ENCODE measurements at places on chromosomes 5 and 9.

- DNase-seq = no peak
These were observed 160.5 kb downstream of the UNC13B start for GRCh38 chr9:35322075-35322885.

- no peak for DNase-seq
These were observed 48.4 kb downstream of the C9orf50 start for GRCh38 chr9:129572517-129572916.

DNA sequence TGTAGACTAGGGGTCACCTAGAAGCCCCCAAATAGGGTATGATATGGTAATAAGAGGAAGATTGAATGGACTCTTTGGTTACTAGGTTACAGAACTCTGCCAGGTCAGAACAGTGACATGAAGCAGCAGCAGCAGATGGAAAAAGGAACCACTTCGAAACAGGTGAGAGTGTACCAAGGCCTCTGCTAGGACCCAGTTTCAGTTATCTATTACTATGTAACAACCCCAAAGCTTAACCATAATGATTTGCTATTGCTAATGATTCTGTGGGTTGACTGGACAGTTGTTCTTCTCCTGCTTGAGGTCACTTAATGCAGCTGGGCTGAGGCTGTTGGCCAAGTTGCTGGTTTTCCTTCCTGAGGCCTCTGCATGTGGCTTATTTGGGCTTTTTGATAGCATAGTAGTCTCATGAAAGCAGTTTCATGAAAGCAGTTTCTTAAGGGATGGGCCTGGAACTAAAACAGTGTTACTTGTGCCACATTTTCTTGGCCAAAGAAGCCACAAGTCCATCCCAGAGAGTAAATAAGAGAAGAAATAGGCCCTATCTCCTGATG lies 17.6 kb downstream of the C9orf43 start:
- DNase-seq = no peak

DNA sequence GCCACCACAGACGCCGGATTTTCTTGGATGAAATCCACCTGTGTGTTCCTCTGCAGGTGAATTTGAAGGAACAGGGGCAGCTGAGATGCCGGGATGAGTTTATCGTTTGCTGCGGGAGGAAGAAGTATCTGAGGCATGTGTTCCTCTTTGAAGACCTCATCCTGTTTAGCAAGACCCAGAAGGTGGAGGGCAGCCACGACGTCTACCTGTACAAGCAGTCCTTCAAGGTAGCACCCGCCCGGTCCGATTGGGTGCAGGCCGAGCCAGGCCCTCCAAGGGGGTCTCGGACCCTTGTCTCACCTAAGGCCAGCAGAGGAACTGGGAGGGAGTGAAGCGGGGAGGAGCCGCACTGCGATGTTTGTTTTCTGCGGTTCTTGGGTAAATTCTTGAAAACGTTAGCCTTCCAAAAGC lies 18.4 kb upstream of the LRRC14B start:
- no peak for DNase-seq

DNA sequence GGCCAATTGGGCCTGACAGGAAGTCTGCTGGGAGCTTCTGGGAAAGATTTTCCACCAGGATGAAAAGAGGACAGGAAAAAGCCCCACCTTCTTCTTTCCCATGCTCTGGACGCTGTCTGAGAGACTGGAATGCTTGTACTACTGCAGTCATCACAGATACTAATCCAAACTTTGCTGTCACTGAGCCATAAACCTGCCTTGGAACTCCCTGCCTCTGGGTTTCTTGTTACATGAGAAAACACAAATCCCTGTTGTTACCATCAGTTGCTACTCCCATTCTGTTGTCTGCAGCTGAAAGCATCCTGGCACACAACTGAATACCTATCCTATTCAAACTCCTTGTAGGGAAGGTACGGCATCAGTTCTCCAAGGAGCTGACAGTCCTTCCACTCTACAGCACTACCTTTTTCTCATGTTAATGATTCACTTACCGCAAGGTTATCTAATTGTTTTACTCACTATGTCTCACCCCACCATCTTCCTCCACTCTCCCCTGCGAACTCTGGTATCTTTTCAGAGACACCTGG lies 167.5 kb downstream of the CDK5RAP2 start:
- peak; percentile 20 for DNase-seq

DNA sequence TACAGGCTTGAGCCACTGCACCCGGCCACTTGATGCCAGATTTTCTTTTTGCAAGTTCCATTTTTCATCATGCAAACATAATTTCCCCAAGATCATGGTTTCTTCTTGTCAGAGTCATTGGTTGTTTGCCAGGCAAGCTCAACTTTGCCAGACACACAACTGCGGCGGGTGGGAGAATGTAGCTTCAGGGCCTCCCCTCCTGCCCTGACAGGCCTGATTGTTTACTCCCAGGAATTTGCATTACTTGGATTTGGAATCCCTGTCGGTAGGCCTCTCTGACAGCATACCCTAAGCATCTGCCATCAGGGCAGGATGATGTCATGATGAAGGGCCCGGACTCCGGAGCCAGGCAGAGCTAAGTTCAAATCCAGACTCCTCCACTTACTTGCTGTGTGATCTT lies 15.1 kb downstream of the RPS14 start:
- DNase-seq = no peak

DNA sequence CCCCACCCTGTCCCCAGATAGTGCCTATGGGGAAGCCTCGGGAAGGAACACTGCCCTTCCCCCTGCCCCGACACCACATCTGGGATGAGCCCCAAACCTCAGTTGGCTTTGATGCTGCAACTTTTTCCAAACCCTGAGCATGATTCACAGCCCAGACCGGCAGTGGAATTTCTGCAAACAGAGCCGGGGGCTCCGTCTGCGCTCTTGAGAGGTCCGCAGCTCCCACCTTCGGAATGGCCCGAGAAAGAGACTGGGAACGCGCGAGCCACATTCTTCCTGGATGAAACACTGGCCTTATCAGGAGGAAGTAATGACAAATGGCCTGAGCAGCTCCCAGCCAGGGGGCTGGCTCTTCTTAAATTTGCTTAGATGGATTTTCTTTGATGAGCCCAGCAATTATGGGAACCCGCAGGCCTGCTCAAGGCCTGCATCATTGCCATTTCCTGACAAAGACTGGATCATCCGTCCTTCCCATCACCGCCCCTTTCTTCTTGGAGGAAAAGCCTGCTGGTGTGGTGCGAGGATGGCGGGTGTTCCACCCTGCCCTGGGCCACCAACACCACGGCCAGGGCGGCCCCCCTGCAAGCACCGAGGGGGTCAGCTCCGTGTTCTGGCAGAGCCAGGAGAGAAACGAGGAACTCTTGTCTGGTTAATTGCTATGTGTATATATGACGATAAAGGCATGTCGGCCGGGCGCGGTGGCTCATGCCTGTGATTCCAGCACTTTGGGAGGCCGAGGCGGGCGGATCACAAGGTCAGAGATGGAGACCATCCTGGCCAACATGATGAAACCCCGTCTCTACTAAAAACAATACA lies 38.8 kb upstream of the COL5A1 start:
- no peak for DNase-seq

- DNase-seq = no peak
These were observed 248.4 kb downstream of the PLK2 start for GRCh38 chr5:58211441-58211840.

DNA sequence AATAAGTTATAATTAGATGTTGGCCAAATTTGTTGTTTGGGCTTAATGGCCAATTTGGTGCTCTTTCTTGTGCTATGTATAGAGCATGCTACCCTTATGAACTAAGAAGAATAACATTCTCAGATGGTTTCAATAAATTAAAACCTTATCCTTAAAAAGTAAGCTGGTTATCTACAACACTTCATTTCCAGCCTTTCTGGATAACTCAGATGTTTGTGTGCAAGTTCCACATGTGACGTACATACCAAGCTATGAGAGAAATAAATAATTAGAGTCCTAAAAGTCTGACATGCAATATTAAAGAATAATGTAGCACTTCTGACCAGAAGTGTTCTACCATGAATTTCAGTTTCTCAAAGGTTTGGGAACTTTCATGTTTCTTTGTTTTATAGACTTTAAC lies 11.7 kb downstream of the MTREX start:
- DNase-seq = no peak

- DNase-seq = peak; percentile 25
These were observed 1.5 kb downstream of the KLF9 start for GRCh38 chr9:70412832-70413463.

DNA sequence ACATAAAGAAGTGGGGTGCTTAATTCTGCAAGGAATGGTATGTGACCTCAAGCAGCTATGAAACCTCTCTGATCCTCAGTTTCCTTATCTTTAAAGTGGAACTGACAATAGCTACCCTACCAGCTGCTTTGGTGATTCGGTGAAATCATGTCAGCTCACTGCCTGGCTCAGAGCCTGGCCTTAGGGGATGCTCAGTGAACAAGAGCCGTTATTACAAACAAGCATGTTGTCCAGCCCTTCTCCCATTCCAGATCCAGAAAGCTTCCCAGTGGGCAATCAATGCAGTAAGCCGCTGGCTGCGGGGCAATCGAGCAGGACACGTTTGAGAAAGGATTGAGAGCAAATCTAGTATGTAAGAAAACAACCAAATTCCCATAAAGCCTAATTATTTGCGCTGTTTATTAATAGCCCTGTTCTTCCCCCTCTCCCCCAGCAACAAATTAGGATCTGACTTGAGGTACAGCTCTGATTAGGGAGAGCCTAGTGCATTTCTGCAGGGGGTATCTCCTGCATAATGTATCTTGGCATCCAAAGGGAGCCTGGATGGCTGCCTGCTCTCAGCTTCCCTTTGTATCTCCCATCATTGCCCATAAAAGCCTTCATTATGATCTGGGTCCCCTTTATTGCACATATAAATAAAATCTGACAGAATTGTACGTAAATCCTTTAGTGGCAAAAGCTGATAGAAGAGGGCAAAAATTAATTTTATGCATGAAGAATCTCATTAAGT lies 371.4 kb downstream of the TMEM232 start:
- DNase-seq = no peak

DNA sequence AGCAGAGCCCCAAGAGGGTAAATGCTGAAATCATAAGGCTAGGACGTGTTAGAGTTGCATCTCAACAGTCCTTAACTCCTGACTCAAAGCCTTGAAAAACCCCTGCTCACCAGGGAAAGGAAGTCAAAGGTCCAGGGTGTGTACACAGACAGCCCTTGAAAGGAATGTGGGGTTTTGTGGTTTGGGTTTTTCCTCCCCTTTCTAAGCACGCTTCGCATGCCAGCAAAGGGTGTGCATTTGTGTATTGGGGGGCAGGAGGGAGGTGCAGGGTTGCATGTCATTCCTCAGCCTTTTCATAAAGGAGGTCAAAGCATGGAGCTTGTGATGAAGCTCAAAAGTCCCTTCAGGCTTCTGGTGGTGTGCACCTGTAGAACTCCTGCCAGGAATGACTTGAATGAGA lies 17.3 kb upstream of the XPA start:
- no peak for DNase-seq

GRCh38 chr5:176927562-176927961 lies 28.4 kb upstream of the HK3 start:
- no peak for DNase-seq

- no peak for DNase-seq
These were observed 24.0 kb downstream of the CHD1 start for GRCh38 chr5:98904780-98905179.

- no peak for DNase-seq
These were observed 59.5 kb downstream of the VAV2 start for GRCh38 chr9:133932633-133933032.

DNA sequence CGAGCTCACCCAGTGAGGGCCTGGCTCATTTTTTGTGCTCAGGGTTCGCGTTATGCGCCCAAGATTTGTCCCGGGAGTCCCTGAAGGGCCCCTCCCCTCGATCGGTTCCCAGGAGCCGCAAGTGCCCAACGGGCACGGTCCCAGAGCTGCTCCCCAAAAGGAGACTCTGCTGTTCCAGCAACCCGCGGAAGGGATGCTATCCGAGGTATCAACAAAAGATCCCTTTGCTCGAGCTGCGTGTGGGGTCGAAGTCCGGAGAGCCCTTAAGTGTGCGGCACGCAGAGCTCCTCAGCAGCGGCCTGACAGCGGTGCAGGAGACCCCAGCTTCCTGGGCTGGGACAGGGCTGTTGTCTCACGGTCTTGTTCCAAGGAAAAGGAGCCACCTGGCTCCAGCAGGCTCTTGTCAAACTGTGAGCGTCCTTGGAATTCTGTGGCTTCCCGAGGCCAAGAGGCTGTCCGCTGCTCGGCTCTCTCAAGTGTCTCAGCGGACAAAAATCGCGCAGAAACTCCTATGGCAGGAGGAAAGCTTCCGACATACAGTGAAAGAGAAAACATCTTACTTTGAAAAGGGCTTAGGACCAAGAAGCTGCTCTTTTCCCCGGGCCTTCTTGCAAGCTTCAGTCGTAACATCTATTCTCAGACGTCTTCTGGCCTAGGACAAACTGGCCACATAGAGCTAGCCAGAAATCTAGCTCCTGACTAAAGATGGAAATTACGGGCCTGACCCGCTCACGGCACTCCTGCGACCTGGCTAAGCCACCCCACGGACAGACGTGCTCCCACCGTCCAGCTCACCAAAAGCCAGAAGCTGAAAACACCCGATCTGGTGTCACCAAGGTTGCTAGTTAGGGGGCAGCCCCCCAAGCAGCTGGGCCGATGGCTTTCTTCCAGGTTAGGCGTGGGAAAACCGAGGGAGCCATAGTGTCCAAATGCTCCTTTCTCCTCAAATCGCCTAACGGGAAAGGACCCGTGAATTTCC lies 2.6 kb upstream of the FOXB2 start:
- no peak for DNase-seq

GRCh38 chr9:86706391-86706790 lies 240.9 kb downstream of the GAS1 start:
- DNase-seq = no peak

DNA sequence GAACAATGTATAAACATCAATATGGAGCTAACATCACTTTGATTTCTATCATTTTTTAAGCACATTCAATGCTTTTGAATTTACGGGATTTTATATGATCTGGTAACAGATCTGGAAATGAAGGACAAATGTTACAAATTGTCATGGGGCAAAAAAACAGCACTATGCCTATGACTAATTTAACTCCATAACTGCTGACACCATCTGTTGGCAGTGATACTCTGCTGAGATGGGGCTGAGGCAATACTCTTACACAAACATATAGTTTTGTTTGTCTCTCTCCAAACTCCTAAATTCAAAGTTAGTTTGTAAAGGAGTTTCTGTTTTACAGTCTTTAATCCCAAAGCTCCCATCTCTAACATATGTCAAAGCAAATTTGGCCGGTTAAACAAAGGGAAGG lies 132.5 kb upstream of the FER start:
- DNase-seq = no peak
